ENCODE measurements at places on chromosomes 5 and 9.
A peak's percentile ranks its signal among the peaks of the same experiment; 100 is the strongest.

- DNase-seq, result no peak
These were observed 141.4 kb downstream of the C5orf15 start for GRCh38 chr5:133827011-133827410.

- no peak for DNase-seq
These were observed 205.1 kb downstream of the RAB3C start for GRCh38 chr5:58787987-58788386.

GRCh38 chr9:77876091-77876490, 155.5 kb downstream of the GNAQ start:
- DNase-seq, result peak; percentile 32

DNA sequence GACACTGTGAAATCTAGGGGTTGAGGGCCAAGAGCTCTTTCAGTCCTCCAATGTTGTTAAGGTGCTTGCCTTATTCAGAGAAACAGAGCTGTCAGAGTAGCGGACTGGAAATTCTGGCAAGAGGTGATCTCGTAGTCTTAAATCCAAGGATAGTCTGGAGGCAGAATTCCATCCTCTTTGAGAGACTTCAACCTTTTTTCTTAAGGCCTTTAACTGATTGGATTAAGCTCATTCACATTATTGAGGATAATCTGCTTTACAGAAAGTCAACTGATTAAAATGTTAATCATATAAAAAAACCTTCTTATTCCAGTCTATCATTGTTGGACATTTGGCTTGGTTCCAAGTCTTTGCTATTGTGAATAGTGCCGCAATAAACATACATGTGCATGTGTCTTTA, 243.1 kb upstream of the COX7C start:
- no peak for DNase-seq

DNA sequence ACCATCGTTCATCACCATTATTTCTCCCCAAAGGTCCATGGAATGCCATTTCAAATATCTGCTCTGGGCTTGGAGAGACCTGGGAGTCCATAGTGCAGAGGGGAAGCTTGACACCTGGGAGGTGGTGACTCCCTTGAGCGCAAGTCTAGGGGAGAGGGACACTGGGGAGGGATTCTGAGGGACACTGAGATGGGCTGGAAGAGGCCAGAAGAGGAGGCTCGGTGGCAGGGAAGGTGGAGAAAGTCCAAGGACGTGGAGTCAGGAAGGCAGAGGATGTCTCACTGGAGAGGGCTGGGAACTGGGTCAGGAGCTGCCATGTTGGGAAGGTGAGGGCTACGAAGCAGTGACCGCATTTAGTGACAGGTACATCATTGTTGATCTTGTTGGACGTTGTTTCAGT, 160.3 kb upstream of the MVB12B start:
- no peak for DNase-seq

Measured in GM23248 (cell line).